ENCODE measurements at places on chromosomes 7 and 10.

DNA sequence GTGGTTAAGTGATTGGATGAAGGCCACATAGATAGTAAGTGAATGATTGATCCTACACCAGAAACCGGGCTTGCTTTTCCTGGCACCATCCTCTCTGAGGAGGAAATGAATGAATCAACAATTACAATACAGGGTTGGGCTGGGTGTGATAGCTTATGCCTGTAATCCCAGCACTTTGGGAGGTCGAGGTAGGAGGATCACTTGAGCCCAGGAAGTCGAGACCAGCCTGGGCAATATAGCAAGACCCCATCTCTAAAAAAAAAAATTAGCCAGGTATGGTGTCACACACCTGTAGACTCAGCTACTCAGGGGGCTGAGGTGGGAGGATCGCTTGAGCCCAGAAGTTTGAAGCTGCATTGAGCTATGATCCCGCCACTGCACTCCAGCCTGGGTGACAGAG, 111.5 kb downstream of the COL26A1 start:
- no peak for DNase-seq

- no peak for DNase-seq
Observed at GRCh38 chr10:17354781-17355180, 99.6 kb downstream of the ST8SIA6 start.

- no peak for DNase-seq
Observed at GRCh38 chr7:87225696-87226095, 6.2 kb upstream of the TMEM243 start.

- no peak for DNase-seq
Observed at GRCh38 chr7:126804604-126805003, 448.1 kb downstream of the GRM8 start.

GRCh38 chr10:102511583-102512274, 8.0 kb downstream of the SUFU start:
- DNase-seq, result peak; percentile 66

GRCh38 chr7:124338861-124339260, 306.0 kb upstream of the TMEM229A start:
- DNase-seq, result no peak

DNA sequence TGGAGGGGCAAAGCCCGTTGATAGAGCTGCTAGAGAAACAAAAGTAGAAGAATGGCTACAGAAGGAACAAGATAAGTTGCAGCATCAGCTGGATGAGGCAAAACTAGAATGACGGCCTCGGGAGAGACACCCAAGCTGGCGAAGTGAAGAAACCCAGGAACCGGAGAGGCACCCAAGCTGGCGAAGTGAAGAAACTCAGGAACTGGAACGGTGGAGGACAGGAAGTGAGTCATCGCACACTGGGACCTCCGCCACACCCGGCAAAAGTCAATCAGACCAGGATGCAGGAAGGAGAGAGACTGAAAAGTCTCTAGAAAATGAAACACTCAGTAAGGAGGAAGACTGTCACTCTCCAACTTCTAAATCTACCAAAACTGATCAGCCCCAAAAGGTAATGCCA, 133.0 kb upstream of the NEBL start:
- DNase-seq, result no peak

DNA sequence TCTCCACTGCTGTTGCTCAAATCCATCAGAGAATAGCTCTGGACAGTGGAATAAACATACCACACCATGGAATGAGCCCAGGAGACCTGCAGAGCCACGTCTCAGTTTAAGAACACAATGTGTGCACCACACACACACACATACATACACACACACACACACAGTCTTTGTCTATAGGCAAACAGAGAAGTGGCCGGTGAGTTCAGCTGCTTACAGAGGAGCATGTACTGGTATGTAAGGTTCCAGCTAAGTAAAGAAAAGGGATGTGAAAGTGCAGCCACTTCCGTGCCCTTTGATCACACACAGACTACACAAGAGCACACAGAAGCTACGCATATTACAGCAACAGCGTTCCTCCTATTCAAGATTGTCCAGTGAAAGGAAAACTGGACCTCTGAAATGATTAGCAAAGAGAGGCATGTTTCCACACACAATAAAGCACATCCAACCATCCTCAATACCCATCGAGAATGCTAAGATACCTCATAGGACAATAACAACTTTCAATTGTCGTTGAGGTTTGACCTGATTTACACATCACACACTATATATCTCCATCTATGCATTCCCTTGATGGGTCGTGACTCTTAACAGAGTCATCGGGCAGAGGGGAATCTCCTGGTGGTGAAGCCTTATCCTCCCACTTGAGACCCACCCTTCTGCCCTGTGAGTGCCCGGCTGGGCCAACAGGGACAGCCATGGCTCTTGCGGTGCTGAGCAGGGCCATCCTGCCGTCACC, 23.6 kb downstream of the SLC35B4 start:
- peak; percentile 82 for DNase-seq
